ENCODE measurements at places on chromosomes 12 and 14. TPM values are rescaled to one million over a fixed set of nuclear protein-coding genes. Genes with fewer than 3 reads are reported as not detected.

The CARMIL3 gene
- 43.2 TPM for polyA plus RNA-seq

The TEX52 gene
- 1.3 TPM for polyA plus RNA-seq

The KSR2 gene
- 5.3 TPM for polyA plus RNA-seq

DNA sequence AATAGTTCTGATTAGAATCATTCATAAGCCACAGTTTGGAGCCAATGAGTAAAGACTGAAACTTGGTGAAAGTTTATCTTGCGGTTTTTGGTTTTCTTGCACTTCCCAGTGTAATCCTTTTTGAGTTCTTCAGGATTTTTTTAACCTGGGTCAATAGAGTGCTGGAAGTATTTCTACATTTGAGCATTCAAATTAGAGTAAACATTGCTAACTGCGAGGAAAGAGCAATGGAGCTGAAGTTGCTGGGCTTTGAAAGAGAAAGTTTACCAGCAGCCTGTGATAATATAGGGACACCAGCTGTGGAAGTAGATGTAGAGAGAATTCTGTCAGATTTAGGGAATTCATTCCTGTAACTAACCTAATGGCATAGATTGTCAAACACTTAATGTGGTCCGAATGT lies 30.3 kb downstream of the ANO6 start:
- DNase-seq = no peak
- H3K36me3 ChIP-seq = no peaks in the 10 kb centered on the region
- H3K4me3 ChIP-seq = no peak overlapping the region
- H3K27me3 ChIP-seq = no peaks in the 10 kb centered on the region
- no peak overlapping the region for H3K27ac ChIP-seq
